ENCODE measurements at places on chromosomes 5 and 9. TPM values are rescaled to one million over a fixed set of nuclear protein-coding genes. Genes with fewer than 3 reads are reported as not detected.
A peak's percentile ranks its signal among the peaks of the same experiment; 100 is the strongest.

RUFY1 gene
- total RNA-seq: 35.6 TPM

PCDHB13 gene
- total RNA-seq: 3.7 TPM

BHMT gene
- not detected for total RNA-seq

DNA sequence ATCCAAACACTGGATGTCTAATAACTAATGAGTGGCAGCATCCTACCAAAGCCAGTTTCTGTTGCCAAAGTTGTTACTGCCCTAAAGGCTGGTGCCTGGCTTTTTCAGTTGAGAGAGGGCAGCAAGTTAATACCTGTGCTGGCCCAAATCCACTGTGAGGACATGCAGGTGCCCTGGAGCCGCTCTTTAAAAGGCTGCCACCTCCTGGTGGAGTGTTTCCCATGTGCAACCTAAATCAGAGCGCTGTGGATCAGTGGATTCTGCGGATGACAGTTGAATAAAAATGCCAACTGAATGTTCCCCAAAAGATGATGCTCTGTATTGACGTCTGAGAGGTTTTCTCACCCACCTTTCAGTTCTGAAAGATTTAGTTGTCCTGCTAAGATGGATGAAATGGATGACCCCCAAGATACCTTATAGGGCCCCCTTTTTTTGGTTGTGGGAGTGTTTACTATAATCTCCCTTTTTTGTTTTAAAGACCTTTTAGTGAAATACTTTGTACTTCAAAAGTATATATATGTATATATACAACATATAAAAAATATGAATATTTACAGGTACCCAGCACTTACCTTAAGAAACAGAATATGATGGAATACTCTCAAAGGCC, 146.4 kb downstream of the EGFLAM start:
- H3K36me3 ChIP-seq: no peaks in the 10 kb centered on the region
- no peak overlapping the region for H3K4me3 ChIP-seq
- no peak for DNase-seq

- peaks cover 6% of the 10 kb centered on the region for H3K4me1 ChIP-seq
- no peak for DNase-seq
- no peaks in the 10 kb centered on the region for H3K27me3 ChIP-seq
- H3K36me3 ChIP-seq: no peaks in the 10 kb centered on the region
- H3K4me3 ChIP-seq: no peak overlapping the region
- no peak overlapping the region for H3K27ac ChIP-seq
Measured at GRCh38 chr5:90182726-90183125, 226.8 kb downstream of the CETN3 start.

GRCh38 chr9:97527626-97528528, 26.4 kb downstream of the TMOD1 start:
- H3K27ac ChIP-seq: peak overlapping the region; percentile 93
- no peaks in the 10 kb centered on the region for H3K27me3 ChIP-seq

- H3K36me3 ChIP-seq: no peaks in the 10 kb centered on the region
- H3K27ac ChIP-seq: no peak overlapping the region
- no peak overlapping the region for H3K4me3 ChIP-seq
Measured at GRCh38 chr9:26462751-26463150, 429.9 kb downstream of the CAAP1 start.

- no peaks in the 10 kb centered on the region for H3K27me3 ChIP-seq
- no peak for DNase-seq
- no peaks in the 10 kb centered on the region for H3K4me1 ChIP-seq
- no peaks in the 10 kb centered on the region for H3K36me3 ChIP-seq
- H3K27ac ChIP-seq: no peak overlapping the region
- H3K4me3 ChIP-seq: no peak overlapping the region
Measured at GRCh38 chr5:175206669-175207068, 237.3 kb downstream of the DRD1 start.

DNA sequence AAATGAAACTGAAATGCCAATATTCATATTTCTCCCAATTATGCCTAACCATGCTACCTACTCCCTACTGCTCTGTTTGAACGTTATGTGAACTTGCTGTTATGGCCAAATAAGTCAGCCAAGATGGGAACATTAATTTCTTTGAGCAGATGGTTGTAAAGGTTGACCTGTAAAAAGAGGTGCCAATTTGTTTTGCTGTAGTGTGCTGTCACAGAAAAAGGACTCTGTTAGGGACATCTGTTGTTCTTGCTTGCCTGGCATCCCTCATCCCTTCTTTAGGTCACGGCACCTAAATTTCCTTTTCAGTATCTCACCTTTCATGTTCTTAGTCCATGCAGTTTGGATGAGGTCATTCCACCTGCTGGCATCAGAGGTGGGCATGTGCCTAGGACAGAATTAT, 35.4 kb downstream of the GDNF start:
- H3K4me3 ChIP-seq: no peak overlapping the region
- no peak for DNase-seq
- H3K4me1 ChIP-seq: no peaks in the 10 kb centered on the region
- H3K27ac ChIP-seq: no peak overlapping the region
- no peaks in the 10 kb centered on the region for H3K27me3 ChIP-seq
- H3K36me3 ChIP-seq: no peaks in the 10 kb centered on the region

DNA sequence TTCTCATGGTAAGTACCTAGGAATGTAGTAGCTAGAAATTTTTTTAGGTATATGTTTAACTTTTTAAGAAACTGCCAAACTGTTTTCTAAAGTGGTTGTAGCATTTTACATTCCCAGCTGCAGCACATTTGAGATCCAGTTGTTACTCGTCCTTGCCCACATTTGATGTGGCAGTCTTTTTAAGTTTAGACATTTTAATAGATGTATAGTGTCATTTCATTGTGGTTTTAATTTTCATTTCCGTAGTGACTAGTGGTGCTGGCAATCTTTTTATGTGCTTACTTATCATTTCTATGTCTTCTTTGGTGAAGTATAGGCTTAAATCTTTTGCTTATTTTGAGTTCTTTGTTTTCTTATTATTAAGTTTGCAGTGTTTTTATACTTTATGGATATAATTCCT, 171.6 kb downstream of the GAS1 start:
- no peak overlapping the region for H3K4me3 ChIP-seq
- no peaks in the 10 kb centered on the region for H3K36me3 ChIP-seq
- DNase-seq: no peak
- no peaks in the 10 kb centered on the region for H3K4me1 ChIP-seq
- H3K27me3 ChIP-seq: no peaks in the 10 kb centered on the region
- H3K27ac ChIP-seq: no peak overlapping the region

- no peak overlapping the region for H3K4me3 ChIP-seq
- DNase-seq: no peak
- H3K36me3 ChIP-seq: no peaks in the 10 kb centered on the region
- H3K27me3 ChIP-seq: no peaks in the 10 kb centered on the region
Measured at GRCh38 chr9:121835587-121836365, 184.3 kb downstream of the DAB2IP start.

DNA sequence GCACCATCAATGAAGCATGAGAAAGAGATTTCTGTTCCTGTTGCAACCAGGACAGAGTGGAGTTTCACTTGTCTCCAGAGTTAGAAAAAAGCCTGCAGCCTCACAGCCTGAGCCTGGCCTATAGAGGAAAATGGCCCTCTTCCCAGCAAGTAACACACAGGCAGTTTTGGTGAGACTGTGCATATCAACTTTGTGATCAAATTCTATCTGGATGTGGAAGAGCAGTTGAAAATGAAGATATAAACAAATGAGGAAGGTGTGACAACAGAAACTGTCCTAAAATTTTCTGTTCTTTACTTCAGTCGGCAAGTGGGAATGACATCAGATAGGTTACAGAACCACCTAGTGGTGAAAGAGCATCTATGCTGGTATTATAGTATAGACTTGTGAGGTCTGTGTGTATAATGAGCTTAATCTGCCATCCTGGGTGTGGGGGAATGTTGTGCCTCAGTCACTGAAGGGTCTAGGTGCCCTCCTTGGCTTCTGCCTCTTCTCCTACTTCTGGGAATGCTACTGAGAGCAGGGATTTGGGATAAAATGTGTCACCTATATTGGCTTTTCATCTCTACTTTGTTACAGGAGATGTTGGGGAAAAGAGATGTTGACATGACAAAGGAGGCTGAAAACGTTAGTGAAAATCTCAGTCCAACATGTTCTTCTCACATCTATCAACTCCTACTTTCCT, 28.2 kb downstream of the YIPF5 start:
- no peak for DNase-seq
- H3K4me1 ChIP-seq: no peaks in the 10 kb centered on the region
- no peak overlapping the region for H3K27ac ChIP-seq

DNA sequence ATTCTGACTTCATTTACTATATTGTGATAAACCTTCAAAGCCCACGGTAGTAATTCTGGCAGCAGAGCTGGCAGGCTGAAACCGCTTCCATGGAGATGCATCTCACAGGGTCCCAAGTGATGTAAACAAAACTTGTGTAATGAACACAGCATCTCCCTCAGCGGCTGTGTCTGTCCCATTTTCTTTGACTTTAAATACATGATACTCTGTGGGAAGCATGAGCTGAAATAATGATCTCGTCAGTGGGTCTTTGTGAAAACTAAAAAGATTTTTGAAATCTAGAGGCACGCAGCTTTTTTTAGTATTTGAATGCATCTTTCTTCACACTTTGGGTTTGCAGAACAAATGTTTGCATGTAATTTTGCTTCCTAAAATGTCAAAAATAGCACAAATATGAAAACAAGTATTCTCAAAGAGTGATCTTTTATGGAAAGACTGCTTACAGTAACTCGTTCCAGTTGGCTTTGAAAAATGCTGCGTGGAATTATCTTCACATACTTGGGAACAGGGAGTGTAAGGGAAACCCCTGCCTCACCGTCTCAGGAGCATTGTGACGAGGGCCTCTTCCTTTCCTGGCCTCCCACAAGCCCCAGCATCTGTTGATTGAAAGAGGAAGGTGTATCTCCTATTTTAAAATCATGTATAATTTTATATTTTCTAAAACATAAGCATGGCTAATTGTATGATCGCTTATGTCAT, 18.1 kb upstream of the LPCAT1 start:
- H3K4me3 ChIP-seq: no peak overlapping the region
- DNase-seq: no peak
- no peaks in the 10 kb centered on the region for H3K27me3 ChIP-seq
- no peak overlapping the region for H3K27ac ChIP-seq

All from vagina (tissue), 2 donors.